ENCODE measurements at places on chromosomes 3 and 15. TPM values are rescaled to one million over a fixed set of nuclear protein-coding genes. Genes with fewer than 3 reads are reported as not detected.

SERPINI1 gene
- 1.7 TPM for total RNA-seq

NR2F2 gene
- 4.5 TPM for total RNA-seq

TBC1D5 gene
- 66.6 TPM for total RNA-seq

ZNF774 gene
- total RNA-seq: 1.1 TPM

DUOX2 gene
- total RNA-seq: under 0.01 TPM

EHD4 gene
- 8.6 TPM for total RNA-seq

PRR20G gene
- total RNA-seq: not detected

GOLGA6B gene
- not detected for total RNA-seq

CYP11A1 gene
- total RNA-seq: 1.1 TPM

GPR171 gene
- not detected for total RNA-seq

DLL4 gene
- total RNA-seq: 0.46 TPM

C3orf85 gene
- not detected for total RNA-seq
